ENCODE measurements at places on chromosomes 2 and 18. TPM values are rescaled to one million over a fixed set of nuclear protein-coding genes. Genes with fewer than 3 reads are reported as not detected.

The MOGAT1 gene
- not detected for total RNA-seq

The TSPYL6 gene
- total RNA-seq = 0.06 TPM

The TMEM185B gene
- total RNA-seq = 39.1 TPM

The COL4A3 gene
- total RNA-seq = not detected

The CYBRD1 gene
- total RNA-seq = 18.4 TPM

- no peak for DNase-seq
Measured at GRCh38 chr2:37820471-37820986, 104.6 kb upstream of the RMDN2 start.

- no peak for DNase-seq
Measured at GRCh38 chr2:73886357-73886756, 6.5 kb upstream of the ACTG2 start.

GRCh38 chr2:107020392-107020791 lies 134.4 kb upstream of the ST6GAL2 start:
- no peak for DNase-seq

DNA sequence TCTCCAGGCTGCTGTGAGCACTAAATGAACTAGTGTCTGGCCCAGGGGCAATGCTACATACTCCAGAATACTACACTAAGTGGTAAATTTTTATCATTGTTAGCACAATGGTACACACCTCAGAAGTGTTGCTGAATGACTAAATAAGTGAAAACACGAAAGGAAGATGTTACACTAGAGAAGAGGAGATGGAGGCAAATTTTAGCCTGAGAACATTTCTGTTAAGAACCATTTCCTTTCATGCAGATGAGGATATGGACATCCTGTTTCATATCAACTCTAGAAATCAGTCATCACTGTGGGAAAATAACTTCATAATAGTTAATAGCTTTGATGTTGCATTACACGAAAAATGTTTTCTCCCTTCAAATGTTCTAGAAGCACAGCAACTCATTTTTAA lies 117.6 kb upstream of the STK17B start:
- DNase-seq = no peak

GRCh38 chr18:3159830-3160229 lies 59.9 kb downstream of the MYOM1 start:
- DNase-seq = no peak

GRCh38 chr18:39186008-39186407 lies 1620.4 kb upstream of the CELF4 start:
- DNase-seq = no peak

GRCh38 chr2:69789175-69789721 lies 40.2 kb upstream of the GMCL1 start:
- no peak for DNase-seq

- DNase-seq = no peak
Measured at GRCh38 chr18:33210575-33211189, 229.8 kb downstream of the CCDC178 start.

DNA sequence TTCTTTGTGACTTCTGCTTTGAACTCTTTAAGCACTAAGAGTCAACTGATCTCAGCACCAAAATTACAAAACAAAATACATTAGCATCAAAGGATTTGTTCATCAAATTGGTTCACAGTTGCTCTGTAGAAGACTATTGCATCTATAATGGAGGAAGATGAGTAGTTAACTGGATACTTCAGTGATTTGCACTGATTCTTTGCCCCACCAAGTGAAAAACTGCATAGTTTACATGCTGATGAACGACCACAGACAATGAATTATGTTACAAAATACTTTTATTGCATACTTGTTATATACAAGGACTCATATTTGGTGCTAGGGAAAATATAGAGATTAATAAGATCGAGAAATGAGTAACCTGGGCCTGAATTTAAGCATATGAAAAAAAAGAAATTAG lies 107.2 kb downstream of the SCG2 start:
- no peak for DNase-seq

Measured in glomerular endothelial cell (primary cell).